ENCODE measurements at places on chromosomes 2 and 18. TPM values are rescaled to one million over a fixed set of nuclear protein-coding genes. Genes with fewer than 3 reads are reported as not detected.

Gene SLC16A14
- total RNA-seq, result 1.6 TPM

Gene EML6
- total RNA-seq, result 1.2 TPM

Gene DIPK1C
- total RNA-seq, result not detected

Gene UGT1A3
- total RNA-seq, result not detected

Gene KCNG2
- not detected for total RNA-seq

Gene NTSR2
- not detected for total RNA-seq

Gene RAX
- not detected for total RNA-seq

Gene INHBB
- total RNA-seq, result 22.9 TPM

Gene MITD1
- total RNA-seq, result 25.3 TPM

Gene SERPINB13
- not detected for total RNA-seq

Gene TAF4B
- total RNA-seq, result 4.8 TPM

Gene DNAH6
- total RNA-seq, result 0.05 TPM

Gene RAB3GAP1
- 26.7 TPM for total RNA-seq

Gene SFTPB
- total RNA-seq, result 0.15 TPM

Gene MROH2A
- 0.12 TPM for total RNA-seq

Gene ZNF519
- total RNA-seq, result 1.8 TPM

Gene DSC1
- not detected for total RNA-seq

Gene MC5R
- not detected for total RNA-seq

Gene IL18RAP
- total RNA-seq, result not detected

Gene CAPN14
- not detected for total RNA-seq

Gene MLPH
- total RNA-seq, result 318 TPM

Gene PCARE
- not detected for total RNA-seq

Gene RALB
- total RNA-seq, result 65.5 TPM

Gene PPP1R1C
- 1.9 TPM for total RNA-seq

Gene CAPN13
- total RNA-seq, result not detected

Gene MYL12A
- 343 TPM for total RNA-seq

Gene SERPINB7
- total RNA-seq, result 2.0 TPM

Gene IL1F10
- not detected for total RNA-seq

Gene ECEL1
- total RNA-seq, result 0.16 TPM

Gene ZBTB7C
- 0.33 TPM for total RNA-seq

Gene RSAD2
- 0.13 TPM for total RNA-seq

Gene EPHA4
- total RNA-seq, result 1.2 TPM

Gene RAD51AP2
- not detected for total RNA-seq

Gene SLC19A3
- total RNA-seq, result 2.3 TPM

Gene INPP5D
- total RNA-seq, result 0.61 TPM

Gene CRYGC
- total RNA-seq, result not detected

Gene CPO
- not detected for total RNA-seq

Gene C2orf78
- not detected for total RNA-seq

Gene MYCN
- not detected for total RNA-seq

Gene LYG1
- 1.6 TPM for total RNA-seq

Gene IL36G
- total RNA-seq, result not detected

Gene STARD6
- not detected for total RNA-seq

Gene OXER1
- not detected for total RNA-seq

Gene LIMS3
- not detected for total RNA-seq

Measured in A549 treated with GW870086 at 1 μM for 4 hours (cell line).